Left kidney (tissue), 8 donors: ENCODE measurements at places on chromosomes 1 and 21. TPM values are rescaled to one million over a fixed set of nuclear protein-coding genes. Genes with fewer than 3 reads are reported as not detected.

ANKRD65 gene
- 8.5 TPM for polyA plus RNA-seq

DNA sequence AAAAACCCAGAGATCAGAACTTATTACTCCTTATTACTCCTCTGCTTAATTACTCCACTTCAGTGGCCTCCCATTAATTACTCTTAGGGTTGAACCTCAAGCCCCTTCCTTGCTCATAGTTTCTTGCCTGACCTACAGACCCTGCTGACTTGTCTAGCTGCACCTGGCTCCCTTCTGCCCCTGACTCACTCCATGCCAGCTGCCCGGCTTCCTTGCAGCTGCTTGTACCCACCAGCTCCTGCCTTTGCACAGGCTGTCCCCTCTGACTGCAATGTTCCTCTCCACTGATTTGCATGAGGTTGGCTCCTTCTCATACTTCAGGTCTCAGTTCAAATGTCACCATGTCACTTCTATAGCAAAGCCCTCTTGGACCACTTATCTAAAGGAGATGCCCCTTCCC is 1.9 kb upstream of the PTPRU start:
- no peak for DNase-seq

VWA5B1 gene
- 2.5 TPM for polyA plus RNA-seq

GRCh38 chr1:67608661-67609576 is 76.1 kb upstream of the GADD45A start:
- no peak for DNase-seq

GRCh38 chr1:46757956-46758528 is 39.1 kb upstream of the EFCAB14 start:
- DNase-seq = no peak
